ENCODE measurements at places on chromosomes 7 and 10.

GRCh38 chr10:1686491-1686749, 50.9 kb downstream of the ADARB2 start:
- DNase-seq = no peak

GRCh38 chr10:69638642-69639041, 8.6 kb downstream of the FAM241B start:
- DNase-seq = no peak

- DNase-seq = no peak
Observed at GRCh38 chr10:132363376-132363775, 31.4 kb downstream of the LRRC27 start.

- DNase-seq = no peak
Observed at GRCh38 chr7:45511721-45512597, 62.2 kb upstream of the ADCY1 start.

DNA sequence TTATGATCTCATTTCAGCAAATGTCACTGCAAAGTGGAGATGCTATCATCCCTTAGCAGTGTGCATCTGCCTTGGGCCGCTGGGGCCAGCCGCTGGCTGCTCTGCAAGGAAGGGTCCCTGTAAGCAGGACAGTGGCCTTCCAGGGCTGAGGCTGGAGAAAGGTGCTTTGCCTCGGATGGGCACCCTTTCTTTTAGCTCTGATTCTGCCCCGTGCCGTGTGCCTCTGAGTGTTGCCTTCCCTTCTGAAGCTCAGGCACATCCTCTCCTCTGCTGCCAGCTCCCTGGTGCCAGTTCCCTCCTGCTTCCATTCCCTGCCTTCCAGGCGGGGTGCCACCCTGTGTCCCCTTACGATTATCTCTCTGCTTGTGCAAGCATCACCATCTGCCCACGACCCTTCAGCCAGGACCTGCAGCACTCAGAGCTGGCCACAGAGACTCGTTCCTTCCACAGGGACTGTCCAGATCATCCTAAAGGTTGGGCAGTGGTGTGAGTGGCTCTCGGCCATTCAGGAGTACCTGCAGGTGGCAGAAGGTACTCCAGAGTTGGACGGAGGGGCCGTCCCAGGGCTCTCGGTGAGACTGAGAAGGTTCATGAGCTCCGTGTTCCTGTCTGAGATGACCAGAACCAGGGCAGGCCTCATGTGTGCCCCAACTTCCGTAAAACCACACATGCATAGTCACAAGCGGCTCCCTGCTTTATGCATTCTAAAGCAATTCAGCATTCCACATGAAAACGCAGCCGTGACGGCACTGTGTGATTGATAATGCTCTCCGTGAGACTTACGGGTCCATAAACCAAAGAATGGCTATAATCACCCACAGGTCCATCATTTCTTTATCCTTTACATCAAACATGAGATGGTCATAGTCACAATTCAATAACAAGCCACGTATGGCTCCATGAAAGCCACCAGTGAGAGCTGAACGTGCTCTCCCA, 371.4 kb downstream of the DNAJB6 start:
- no peak for DNase-seq

DNA sequence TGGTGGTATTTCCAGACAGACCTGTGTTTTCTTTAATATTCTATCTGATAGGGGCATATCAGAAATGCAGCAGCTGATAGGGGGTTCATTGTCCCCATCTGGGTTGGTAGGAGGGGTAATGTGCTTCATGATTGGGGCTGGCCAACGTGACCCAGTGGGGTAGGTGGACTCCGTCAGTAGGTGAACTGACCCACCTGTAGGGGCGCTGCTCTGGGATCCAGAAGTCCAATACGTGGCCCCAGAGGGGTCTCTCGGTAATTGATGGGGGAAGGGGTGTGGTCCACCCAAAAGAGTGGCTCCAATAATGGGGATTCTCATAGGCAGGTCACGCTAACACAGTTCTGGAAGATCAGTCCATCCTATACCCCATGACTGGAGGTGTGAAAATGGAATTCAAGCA, 112.0 kb downstream of the PRLHR start:
- no peak for DNase-seq

DNA sequence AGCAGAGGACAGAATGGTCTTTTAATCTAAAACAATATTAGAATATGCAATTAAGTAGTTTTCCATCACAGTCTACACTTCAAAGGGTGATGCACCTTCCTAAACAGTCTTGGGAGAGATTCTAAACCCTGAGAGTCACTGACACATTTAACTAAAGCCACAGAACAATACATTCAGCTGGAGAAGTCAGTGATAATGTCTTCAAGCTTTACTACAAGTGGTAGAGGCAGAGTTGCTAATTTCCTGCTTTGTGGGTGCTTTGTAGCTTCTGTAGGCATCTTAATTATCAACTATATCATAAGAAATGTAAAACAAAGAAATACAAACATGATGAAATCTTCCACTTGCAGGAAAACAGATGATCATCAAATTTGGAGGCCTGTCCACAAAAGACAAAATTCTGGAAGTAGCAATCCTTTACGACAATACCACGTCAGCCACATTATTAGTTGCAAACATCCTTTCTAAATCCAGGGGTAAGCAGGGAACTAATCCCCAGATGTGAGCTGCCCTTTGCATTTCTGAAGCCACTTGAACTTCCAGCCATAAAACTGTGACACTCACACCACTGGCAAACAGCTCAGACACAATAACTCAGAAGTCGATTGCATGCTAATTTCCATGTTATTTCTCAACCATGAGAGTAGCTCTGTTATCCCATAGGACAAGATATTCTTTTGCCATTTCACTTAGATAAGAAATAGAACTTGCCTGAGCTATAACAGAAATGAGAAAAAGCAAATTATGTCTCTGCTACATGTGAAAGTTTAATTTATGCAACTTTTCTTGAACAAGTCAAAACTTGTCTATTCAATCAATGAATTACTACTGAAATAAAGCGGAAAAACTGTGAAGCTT, 212.2 kb downstream of the FAM107B start:
- DNase-seq = no peak

GRCh38 chr7:92880212-92881090, 44.1 kb upstream of the CDK6 start:
- DNase-seq = no peak
